ENCODE measurements at places on chromosomes 1 and 21. TPM values are rescaled to one million over a fixed set of nuclear protein-coding genes. Genes with fewer than 3 reads are reported as not detected.

The CD2 gene
- total RNA-seq = not detected

The CNR2 gene
- not detected for total RNA-seq

The MTMR11 gene
- total RNA-seq = 5.3 TPM

The PERM1 gene
- total RNA-seq = not detected

The S100A7A gene
- total RNA-seq = not detected

The SPRR2G gene
- total RNA-seq = not detected

DNA sequence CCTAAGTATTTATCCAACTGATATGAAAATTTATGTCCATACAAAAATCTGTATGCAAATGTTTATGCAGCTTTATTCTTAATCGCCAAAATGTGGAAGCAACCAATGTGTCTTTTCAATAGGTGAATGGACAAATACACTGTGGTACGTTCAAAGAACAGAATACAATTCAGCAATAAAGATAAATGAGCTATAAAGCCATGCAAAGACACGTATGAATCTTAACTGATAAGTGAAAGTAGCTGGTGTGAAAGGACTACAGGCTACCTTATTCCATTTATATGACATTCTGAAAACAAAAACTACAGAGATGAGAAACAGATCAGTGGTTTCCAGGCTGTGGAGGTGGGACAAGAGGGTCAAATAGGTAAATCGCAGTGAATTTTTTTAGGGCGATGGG is 419.6 kb upstream of the B3GALT2 start:
- H3K27me3 ChIP-seq = no peaks in the 10 kb centered on the region
- H3K27ac ChIP-seq = no peak overlapping the region
- no peaks in the 10 kb centered on the region for H3K36me3 ChIP-seq
- no peak overlapping the region for H3K4me3 ChIP-seq
- no peak for DNase-seq
- no peaks in the 10 kb centered on the region for H3K4me1 ChIP-seq

DNA sequence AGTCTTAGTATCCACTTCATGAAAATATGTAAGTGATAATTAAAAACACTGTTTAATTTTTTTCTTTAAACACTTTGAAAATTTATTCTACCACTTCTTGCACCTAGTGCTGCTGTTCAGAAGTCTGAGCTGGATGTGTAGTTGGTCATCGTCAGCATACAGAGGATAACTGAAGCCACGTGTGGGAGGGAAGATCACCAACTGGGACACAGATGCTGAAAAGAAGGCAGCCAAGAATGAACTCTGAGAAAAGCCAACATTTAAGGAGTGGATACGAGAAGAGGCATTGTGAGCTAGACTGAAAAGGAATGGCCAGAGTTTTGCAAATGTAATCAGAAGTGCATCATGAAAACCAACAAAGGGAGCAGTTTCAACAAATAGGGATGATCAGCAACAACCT is 24.6 kb upstream of the CLCA4 start:
- no peaks in the 10 kb centered on the region for H3K4me1 ChIP-seq
- no peak overlapping the region for H3K4me3 ChIP-seq
- H3K27me3 ChIP-seq = no peaks in the 10 kb centered on the region
- H3K27ac ChIP-seq = no peak overlapping the region

- H3K27me3 ChIP-seq = no peaks in the 10 kb centered on the region
- H3K27ac ChIP-seq = no peak overlapping the region
- no peaks in the 10 kb centered on the region for H3K36me3 ChIP-seq
- DNase-seq = no peak
- no peaks in the 10 kb centered on the region for H3K4me1 ChIP-seq
- no peak overlapping the region for H3K4me3 ChIP-seq
These were observed 1.9 kb downstream of the LY9 start for GRCh38 chr1:160797861-160798273.

- H3K4me1 ChIP-seq = no peaks in the 10 kb centered on the region
- no peak overlapping the region for H3K4me3 ChIP-seq
- DNase-seq = no peak
- H3K36me3 ChIP-seq = no peaks in the 10 kb centered on the region
- peaks cover 70% of the 10 kb centered on the region for H3K27me3 ChIP-seq
These were observed 28.1 kb upstream of the C1QA start for GRCh38 chr1:22608361-22608760.

- H3K27ac ChIP-seq = no peak overlapping the region
- DNase-seq = no peak
- H3K27me3 ChIP-seq = no peaks in the 10 kb centered on the region
- peaks cover 2% of the 10 kb centered on the region for H3K4me1 ChIP-seq
- no peak overlapping the region for H3K4me3 ChIP-seq
These were observed 25.9 kb downstream of the SZRD1 start for GRCh38 chr1:16392740-16393569.

- H3K27ac ChIP-seq = no peak overlapping the region
- DNase-seq = no peak
- H3K4me3 ChIP-seq = no peak overlapping the region
- H3K27me3 ChIP-seq = no peaks in the 10 kb centered on the region
- no peaks in the 10 kb centered on the region for H3K36me3 ChIP-seq
These were observed 123.4 kb upstream of the LYPLAL1 start for GRCh38 chr1:219050086-219050821.
